Stimulated activated CD8-positive, alpha-beta memory T cell treated with anti-CD3 and anti-CD28 coated beads, Interleukin-7, amount 100 ng/mL, for 1 hour (primary cell): ENCODE measurements at places on chromosomes 11 and 22.

DNA sequence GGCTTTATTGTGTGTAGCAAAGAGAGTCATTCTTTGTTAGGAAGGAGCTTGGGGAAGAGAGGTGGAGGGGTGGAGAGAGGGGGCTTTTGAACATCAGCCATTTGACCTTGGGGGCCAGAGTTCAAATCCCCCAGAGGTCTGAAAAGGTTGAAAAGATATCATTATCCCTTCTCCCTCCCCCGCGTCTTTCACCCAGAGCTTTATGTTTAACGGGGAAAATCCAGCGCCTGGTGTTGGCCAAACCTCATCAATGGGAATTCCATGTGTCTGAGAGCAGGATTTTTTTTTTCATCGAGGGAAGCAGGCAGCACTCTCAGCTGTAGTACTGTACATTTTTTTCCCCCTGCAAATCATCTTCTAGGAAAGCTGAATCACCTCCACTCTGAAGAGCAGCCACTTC is 122.4 kb upstream of the HSD17B12 start:
- DNase-seq = no peak

DNA sequence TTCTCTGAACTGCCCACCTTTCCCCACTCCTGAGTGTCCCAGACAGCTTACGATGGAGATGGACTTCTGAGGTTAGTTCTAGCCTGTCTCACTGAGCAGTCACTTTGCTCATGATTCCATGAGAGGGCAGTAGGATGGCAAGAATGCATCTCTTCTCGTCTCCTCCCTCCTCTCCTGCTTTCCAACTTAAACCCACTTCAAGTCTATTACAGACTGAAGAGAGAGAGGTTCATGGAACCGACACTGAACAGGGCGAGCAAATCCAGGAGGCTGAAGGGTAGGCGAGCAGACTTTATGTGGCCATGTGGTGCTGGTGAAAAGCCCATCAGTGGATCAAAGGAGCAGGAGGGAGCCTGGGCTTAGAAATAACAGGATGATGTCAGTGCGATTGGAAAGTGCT is 38.6 kb downstream of the CEP164 start:
- DNase-seq = no peak

- no peak for DNase-seq
These were observed 6.9 kb upstream of the B3GNT6 start for GRCh38 chr11:77027275-77027674.

- no peak for DNase-seq
These were observed 65.6 kb downstream of the CECR2 start for GRCh38 chr22:17434856-17435255.

GRCh38 chr22:50473855-50474671 is 772 bp downstream of the SBF1 start:
- DNase-seq = no peak

DNA sequence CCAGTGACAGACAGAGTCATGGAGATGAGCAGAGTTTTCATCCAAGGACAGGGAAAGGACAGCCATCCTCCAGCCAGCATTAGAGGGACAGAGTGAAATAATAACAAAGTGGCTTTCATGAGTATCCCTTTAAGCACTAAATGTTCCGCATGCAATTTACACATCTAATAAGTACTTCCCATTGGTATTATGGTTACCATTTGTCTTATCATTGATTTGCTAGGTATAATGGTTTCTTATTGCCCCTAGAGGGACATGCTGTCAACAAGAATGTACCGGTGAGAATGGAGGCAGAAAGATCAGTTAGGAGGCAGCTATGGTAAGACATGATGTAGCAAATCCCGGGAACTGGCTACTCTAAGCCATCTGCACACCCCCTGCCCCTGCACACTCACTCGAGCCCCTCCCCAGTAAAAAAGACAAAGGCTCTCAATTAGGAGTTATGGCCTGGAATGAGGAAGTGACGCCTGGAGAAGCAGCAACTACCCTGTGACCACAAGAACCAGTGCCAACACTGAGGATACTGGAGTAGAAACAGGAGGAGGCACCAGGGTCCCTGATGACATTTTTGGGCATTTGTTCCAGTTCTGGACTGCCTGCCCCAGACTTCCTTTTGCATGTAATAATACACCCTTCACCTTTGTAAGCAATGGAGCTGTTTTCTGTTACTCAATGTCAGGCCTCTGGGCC is 30.2 kb upstream of the HMGXB4 start:
- DNase-seq = no peak

- no peak for DNase-seq
These were observed 246.6 kb upstream of the B3GAT1 start for GRCh38 chr11:134658481-134659225.

DNA sequence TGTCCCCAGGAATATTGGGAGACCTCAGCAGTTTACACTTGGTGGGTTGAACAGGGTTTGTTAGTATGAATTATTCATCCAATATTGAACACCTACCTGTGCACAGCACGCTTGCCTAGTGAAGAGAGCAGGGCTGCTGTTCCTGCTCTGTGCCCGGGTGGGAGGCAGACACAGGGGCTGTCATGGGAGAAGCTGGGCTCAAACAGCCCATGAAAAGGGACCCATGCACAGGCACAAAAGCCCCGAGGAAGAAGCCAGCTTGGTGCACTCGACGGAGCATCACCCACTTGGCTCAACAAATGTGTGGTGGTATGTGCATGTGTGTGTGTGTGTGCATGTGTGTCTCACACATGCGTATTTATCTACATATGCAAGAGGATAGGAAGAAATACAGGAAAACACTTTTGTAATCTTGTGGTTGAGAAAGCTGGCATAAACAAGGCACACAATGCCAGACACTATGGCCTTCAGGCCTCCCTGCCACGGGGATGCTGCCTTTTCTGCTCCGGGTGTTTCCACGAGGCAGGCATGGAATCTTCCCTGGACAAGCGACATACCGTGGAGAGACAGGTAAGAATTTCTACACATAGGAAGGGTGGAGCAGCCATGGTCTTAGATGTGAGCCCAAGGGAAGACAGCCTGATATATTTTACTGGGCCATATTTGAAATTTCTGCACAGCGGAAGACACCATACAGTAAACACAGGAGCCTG is 5.0 kb upstream of the APOBEC3A start:
- no peak for DNase-seq

GRCh38 chr11:130469181-130469580 is 20.7 kb downstream of the ADAMTS15 start:
- no peak for DNase-seq

- DNase-seq = no peak
These were observed 699.1 kb downstream of the KCNA4 start for GRCh38 chr11:29317694-29318093.

GRCh38 chr11:59189986-59190385 is 18.1 kb downstream of the DTX4 start:
- no peak for DNase-seq

- DNase-seq = no peak
These were observed 9.2 kb downstream of the KCNC1 start for GRCh38 chr11:17743808-17744119.

- no peak for DNase-seq
These were observed 9.4 kb downstream of the SLC5A12 start for GRCh38 chr11:26712497-26712896.

DNA sequence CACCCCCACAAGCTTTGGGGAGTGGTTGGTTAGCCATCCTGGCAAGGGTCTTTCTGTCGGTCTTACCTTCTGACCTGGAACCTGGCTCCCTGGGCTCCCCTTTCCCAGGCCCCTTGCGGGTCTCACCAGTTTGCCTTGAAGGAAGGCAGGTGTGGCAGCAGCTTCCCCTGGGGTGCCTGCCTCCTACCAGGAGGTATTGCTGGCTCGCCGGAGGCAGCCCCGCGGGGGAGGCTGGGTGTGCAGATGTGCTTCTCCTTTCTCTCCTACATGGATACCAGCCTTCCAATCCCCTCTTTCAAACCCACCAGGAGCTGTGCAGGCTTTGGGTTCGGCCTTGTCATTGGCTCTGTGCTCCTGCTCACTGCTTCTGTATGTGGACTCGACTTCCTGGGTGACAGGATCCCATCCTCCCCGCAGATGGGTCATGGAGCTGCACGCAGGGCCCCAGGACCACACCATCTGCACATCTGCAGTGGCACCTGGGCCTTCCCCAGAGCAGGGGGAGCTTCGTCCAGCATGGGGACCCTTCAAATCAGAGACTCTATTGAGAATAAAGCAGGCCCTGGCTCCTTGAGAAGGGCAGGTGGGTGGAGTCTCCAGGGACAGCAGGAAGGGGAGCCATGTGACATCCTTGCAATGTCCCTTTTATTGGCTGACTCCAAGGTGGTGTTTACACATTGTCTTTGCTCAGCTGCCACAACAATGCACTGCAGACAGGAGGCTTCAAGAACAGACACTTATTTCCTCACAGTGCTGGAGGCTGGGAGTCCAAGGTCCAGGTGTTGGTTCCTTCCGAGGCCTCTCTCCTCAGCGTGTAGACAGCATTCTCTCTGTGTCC is 592.0 kb downstream of the BRD1 start:
- DNase-seq = no peak

- no peak for DNase-seq
These were observed 43.9 kb downstream of the RELT start for GRCh38 chr11:73420136-73420535.

GRCh38 chr11:61058583-61059259 is 43.6 kb upstream of the CD5 start:
- DNase-seq = no peak

- peak; percentile 49 for DNase-seq
These were observed at the start of gene OSM for GRCh38 chr22:30266445-30267381. OSM (minus strand) TSS chr22:30266851; CDS start chr22:30266799, 52 bp downstream.

DNA sequence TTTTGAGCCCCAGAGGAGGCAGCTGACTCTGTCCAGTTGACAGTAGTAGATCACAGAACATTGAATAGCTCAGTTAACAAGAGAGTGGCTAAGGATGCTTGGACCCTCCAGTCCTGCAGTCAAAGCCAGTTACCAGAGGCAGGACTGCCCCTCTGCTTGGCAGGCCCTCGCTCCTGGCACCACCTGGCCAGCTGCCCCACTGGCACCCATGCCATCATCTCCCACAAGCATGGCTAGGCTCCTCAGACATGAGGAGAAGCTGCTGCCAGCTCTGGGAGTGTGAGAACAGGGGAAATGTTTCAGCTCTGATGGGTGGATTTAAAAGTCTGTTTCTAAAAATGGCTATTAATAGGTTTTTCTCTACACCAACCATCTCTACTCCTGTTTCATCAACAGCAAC is 13.9 kb downstream of the ME3 start:
- DNase-seq = no peak

GRCh38 chr22:36425977-36426523 is 38.3 kb upstream of the MYH9 start:
- no peak for DNase-seq

DNA sequence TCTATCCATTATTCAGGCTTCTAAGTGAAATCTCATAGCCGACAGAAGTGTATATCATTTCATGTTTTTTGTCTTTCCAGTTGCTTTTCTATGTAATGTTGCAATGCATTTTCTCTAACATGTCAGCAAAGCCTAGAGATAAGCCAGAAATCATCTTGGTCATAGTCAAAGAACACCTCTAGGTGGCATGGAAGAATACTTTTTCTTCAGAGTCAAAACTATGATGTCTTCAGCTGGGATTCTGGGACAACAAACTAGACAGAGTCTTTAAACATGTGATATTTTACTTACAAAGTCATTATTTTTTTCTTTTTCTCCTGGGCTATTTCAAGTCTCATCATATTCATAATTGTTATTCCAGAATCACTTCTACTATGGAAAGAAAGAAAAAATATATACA is 4.4 kb downstream of the GAS2 start:
- no peak for DNase-seq

- no peak for DNase-seq
These were observed 15.9 kb upstream of the NFRKB start for GRCh38 chr11:129911298-129911697.
